ENCODE measurements at places on chromosomes 12 and 14.

GRCh38 chr12:46395388-46395787, 22.8 kb upstream of the SLC38A2 start:
- DNase-seq = no peak

DNA sequence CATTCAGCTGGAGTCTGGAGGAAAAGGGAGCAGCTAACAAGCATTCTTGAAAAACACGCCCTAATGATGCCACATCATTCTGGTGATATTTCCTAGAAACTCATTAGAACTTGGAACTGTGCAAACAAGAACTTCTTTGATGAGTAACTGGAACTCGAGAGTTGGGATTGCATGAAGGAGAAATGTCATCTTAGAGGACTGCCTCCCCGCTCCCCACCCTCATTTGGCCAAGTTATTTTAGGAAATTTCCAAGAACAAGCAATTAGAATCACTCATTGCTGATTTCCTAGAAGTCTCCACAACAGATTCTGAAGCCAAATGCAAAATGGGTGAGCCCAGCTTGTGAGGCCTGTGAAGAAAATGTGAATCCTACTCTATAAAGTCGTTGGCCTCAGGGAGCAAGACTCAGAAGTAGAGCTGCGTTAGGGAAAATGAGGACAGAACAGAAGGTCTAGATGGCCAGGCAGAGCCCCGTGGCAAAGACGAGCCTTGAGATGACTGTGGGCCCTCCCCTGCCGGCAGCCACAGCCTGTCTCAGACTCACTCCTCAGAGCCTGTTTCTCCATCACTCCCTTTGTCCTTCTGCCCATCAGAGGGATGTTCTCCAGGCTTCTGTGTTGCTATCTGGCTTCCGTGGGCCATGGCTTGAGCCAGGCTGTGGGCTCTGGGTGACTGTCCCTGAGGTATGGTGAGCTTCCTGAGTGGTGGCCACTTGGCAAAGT, 38.4 kb downstream of the RTL1 start:
- DNase-seq = no peak

GRCh38 chr14:75428230-75429104, 645 bp downstream of the JDP2 start:
- peak; percentile 32 for DNase-seq

- DNase-seq = no peak
Observed at GRCh38 chr14:104657563-104658324, 31.7 kb upstream of the INF2 start.

DNA sequence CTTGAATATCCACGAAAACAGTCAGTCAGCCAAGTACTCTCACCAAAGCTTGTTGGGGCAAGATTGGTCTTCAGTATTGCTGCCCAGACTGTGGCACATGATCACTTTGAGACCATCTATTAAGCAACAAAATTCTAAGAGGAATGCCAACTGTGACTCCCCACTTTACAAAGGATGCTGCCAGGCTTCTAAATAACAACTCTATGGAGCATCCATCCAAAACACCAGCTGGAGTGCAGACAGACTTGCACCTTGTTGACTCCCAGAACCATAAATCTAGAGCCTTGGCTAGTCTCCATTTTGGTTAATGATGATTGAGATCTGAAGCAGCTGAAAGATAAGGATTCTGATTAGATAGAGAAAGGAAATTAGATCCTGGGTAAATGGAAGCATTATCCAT, 132.8 kb downstream of the DIO2 start:
- DNase-seq = no peak

- DNase-seq = no peak
Observed at GRCh38 chr14:68873376-68873775, 80.5 kb upstream of the ZFP36L1 start.

DNA sequence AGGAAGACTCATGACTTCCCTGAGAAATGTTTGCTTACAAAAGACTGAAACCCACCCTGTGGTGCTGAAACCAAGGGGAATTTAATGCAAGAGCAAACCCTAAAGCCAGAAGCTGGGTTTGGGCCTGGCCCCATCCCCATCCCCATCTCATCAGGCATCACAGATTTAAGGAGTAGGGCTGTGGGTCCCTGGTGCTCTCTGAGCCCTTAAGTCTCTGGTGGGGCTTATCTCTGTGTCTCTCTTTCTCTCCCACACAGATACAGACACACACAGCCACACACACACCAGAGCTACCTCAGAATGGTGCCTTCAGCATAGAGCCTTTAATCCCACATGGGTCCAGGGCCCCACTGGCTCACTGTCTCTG, 237.1 kb downstream of the SLC41A2 start:
- no peak for DNase-seq

DNA sequence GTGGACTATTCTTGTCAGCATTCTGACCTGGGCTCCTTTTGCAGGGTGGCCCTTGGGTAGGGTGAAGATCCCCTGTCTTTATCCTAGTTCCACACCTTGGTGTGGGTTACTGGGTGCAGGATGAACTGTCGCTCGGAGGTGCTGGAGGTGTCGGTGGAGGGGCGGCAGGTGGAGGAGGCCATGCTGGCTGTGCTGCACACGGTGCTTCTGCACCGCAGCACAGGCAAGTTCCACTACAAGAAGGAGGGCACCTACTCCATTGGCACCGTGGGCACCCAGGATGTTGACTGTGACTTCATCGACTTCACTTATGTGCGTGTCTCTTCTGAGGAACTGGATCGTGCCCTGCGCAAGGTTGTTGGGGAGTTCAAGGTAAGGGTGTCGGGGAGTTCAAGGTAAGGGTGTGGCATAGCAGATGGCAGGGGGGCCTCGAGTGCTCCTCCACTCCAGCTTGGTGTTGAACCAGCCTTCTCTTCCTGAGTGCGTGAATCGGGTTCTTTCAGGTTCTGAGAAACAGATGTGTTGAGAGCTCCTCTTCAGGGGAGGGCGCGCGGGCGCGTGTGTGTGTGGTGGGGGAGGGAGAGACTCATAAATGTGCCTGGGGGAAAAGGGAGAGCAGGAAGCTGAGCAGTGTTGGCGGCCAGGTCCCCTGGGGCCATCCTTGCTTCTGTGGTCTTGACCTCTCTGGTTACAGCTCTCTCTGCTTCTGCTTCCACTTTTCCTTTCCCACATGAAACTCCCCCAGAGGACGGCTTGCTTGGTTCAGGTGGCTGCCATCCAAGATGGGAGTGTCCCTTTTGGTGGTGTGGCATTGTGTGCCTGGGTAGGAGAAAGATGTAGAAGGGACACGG, 4.0 kb downstream of the ATG101 start:
- DNase-seq = no peak

- DNase-seq = no peak
Observed at GRCh38 chr14:94394581-94395207, 6.3 kb upstream of the SERPINA1 start.

- no peak for DNase-seq
Observed at GRCh38 chr14:99523704-99524055, 42.5 kb downstream of the CCNK start.

- no peak for DNase-seq
Observed at GRCh38 chr12:50828886-50829285, 13.8 kb upstream of the TMPRSS12 start.

All from RKO (cell line).